Calu3 (cell line): ENCODE measurements at places on chromosomes 4 and X. TPM values are rescaled to one million over a fixed set of nuclear protein-coding genes. Genes with fewer than 3 reads are reported as not detected.

DNA sequence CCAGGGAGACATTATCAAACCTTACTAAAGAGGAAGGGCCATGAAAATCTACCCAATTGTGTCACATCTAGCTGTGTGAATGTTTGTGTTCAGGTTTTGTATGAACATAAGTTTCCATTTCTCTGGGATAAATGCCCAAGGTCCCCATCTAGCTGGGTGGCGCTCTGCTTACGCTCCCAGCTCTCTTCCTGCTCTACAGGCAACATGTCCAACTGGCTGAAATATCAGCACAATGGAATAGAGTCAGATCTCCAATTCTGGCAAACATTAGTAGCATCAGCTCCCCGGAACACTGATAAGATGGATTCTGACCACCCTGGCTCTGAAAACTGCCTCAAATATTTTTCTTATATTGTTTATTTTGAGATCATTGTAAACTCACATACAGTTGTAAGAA is 74.8 kb downstream of the IRF2 start:
- no peak overlapping the region for H3K27ac ChIP-seq
- no peak overlapping the region for H3K4me3 ChIP-seq
- no peaks in the 10 kb centered on the region for H3K27me3 ChIP-seq
- no peak for DNase-seq

GRCh38 chr4:10354225-10354624 is 103.0 kb downstream of the ZNF518B start:
- H3K36me3 ChIP-seq = no peaks in the 10 kb centered on the region
- H3K4me1 ChIP-seq = no peaks in the 10 kb centered on the region
- H3K4me3 ChIP-seq = no peak overlapping the region
- no peak for DNase-seq
- H3K27me3 ChIP-seq = peaks cover 17% of the 10 kb centered on the region

GRCh38 chrX:136735601-136736000 is 45.1 kb downstream of the ARHGEF6 start:
- no peaks in the 10 kb centered on the region for H3K36me3 ChIP-seq
- H3K27ac ChIP-seq = no peak overlapping the region
- H3K4me3 ChIP-seq = no peak overlapping the region
- DNase-seq = no peak

DNA sequence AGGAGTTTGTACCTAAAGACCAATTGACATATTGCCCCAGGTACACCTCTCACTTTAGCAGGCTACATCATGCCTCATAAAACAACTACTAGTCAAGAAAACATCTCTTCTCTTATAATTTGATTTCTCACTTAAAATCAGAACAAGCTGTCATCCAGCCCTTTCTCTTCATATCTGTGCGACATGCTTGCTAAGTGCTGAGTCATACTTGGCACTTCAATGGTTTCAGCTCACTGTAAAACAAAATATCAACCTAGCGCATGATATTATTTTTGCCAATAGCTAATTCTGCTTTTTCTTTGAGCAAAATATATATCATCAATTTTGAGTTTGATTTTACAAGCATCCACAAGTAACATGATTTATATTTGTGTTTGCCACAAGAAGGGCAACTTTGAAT is 27.9 kb upstream of the FUNDC1 start:
- H3K4me1 ChIP-seq = no peaks in the 10 kb centered on the region
- no peak overlapping the region for H3K4me3 ChIP-seq
- no peak for DNase-seq
- H3K27me3 ChIP-seq = no peaks in the 10 kb centered on the region
- H3K36me3 ChIP-seq = no peaks in the 10 kb centered on the region

DNA sequence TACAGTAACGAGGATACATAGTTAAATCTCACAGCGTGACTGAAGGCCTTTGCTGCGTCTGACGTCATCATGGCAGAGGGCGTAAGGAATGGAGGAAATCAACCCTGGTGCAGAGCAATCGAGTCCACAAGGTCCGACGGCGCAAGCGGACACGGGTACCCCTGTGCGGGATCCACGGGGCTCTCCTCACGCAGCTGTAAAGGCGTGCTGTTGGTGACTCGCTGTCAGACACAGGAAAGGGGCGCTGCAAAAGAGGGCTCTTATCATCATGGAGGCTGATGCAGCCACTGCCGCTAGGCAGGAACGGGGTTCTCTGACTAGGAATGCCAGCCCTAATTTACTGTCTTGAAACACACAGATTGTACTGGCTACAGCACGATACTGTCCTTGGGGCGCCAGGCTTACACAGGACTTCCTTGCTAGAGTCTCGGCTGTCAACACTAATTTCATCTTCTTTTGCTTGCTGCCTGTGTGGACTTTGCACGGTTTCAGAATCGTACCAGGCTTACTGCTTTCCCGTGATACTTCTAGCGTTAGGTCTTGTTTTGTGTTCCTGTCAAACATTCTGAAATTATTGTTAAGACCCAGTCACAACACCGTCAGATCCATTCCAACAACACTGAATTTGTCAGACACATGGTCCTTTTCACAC is 13.6 kb downstream of the RNF212 start:
- H3K4me3 ChIP-seq = no peak overlapping the region
- H3K36me3 ChIP-seq = no peaks in the 10 kb centered on the region
- no peak for DNase-seq
- no peak overlapping the region for H3K27ac ChIP-seq

DNA sequence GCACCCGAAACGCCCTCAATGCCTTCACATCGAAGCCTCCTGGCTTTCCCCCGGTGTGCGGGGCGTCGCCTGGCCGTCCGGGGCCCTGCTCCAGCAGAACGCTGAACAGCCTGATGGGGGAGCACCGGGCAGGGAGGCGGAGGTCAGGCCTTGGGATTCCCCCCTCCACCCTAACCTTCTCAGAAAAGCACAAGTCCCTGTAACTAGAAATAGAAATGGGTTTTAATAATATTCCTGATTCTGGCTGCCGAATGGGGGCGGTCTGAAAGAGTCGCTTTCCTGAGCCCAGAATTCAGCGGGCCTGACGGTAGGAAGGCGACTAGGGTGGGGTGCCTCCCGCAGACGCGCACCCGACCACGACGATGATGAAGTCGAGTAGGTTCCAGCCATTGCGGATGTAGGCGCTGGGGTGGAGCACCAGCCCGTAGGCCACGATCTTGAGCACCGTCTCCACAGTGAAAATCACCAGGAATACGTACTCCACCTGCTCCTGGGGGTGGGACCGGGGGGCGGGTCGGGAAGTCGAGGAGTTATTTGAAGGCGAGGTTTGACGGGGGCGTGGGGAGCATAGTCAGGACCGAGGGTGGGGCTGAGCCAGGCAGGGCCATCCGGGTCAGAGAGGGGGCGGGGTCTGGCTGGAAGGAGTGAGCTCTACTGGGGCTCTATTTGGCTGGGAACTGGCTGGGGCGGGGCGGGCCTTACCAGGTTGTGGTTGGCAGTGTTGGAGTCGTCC is 2.5 kb downstream of the CACNA1F start:
- H3K4me1 ChIP-seq = no peaks in the 10 kb centered on the region
- no peak overlapping the region for H3K27ac ChIP-seq
- H3K27me3 ChIP-seq = peaks cover 14% of the 10 kb centered on the region
- peaks cover 11% of the 10 kb centered on the region for H3K36me3 ChIP-seq
- H3K4me3 ChIP-seq = peak overlapping the region; percentile 58

DNA sequence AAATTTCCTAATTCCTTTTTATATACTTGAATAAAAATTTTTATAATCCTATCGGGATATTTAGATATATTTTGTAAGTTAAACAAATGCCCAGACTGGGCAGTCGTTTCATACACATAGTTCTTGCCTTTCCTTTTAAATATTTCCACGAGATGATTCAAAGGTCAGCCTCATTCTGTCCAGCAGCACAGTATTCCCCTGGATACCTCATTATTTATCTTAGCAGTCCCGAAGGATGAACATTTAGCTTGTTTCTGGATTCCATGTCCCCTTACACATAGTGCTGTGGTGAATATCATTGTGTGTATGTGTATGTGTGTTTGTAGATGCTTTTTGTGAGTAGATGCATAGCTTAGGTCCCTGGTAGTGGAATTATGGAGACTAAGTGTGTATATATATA is 38.3 kb downstream of the RAPGEF2 start:
- no peak overlapping the region for H3K27ac ChIP-seq
- H3K27me3 ChIP-seq = no peaks in the 10 kb centered on the region
- H3K36me3 ChIP-seq = no peaks in the 10 kb centered on the region
- DNase-seq = no peak

DNA sequence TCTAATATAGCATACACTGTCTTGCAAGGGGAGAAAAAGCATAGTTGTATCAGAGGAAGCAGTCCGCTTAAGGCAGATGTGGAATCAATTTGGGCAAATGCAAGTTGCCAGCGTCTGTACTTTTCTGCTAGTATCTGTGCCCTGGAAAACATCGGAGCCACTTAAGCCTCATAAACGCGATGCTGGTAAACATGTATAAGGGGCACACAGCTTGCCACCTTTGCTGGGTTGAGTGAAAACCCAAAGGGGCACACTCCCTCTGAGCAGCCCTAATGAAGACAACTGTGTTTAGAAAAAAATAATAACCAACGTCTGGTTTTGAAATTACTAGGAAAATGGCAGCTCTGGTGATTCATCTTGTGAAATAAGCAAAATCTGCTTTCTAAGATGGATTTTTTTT is 24.3 kb downstream of the SMIM20 start:
- no peak overlapping the region for H3K27ac ChIP-seq
- H3K36me3 ChIP-seq = no peaks in the 10 kb centered on the region
- DNase-seq = no peak
- H3K4me3 ChIP-seq = no peak overlapping the region

GRCh38 chrX:69162361-69162865 is 2.8 kb downstream of the PJA1 start:
- peaks cover 35% of the 10 kb centered on the region for H3K4me1 ChIP-seq
- no peaks in the 10 kb centered on the region for H3K27me3 ChIP-seq
- DNase-seq = no peak
- H3K36me3 ChIP-seq = peaks cover 31% of the 10 kb centered on the region

GRCh38 chr4:175234162-175234561 is 316.0 kb downstream of the ADAM29 start:
- H3K27me3 ChIP-seq = no peaks in the 10 kb centered on the region
- no peak overlapping the region for H3K27ac ChIP-seq
- H3K36me3 ChIP-seq = no peaks in the 10 kb centered on the region
- H3K4me3 ChIP-seq = no peak overlapping the region
- no peaks in the 10 kb centered on the region for H3K4me1 ChIP-seq

DNA sequence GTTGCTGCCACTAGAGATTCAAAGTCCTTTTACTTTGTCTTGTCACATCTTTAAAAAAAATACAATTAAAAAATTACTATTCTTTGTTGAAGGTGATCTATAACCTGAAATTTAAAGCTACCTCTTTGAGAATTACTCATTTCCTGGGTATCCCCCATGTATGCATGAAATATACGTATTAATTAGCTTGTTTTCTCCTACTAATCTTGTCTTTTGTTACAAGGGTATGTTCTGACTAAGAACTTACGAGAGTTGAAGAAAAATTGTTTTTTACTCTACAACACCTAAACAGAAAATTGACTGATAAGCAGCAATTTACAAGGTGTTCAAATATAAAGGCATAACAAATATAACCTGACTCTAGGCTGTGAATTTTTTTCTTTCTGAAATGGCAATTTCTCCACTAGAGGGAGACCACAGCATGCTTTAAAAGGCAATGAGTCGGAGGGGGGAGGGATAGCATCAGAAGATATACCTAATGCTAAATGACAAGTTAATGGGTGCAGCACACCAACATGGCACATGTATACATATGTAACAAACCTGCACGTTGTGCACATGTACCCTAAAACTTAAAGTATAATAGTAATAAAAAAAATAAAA is 249.6 kb downstream of the OPHN1 start:
- H3K4me1 ChIP-seq = peaks cover 25% of the 10 kb centered on the region
- peak; percentile 20 for DNase-seq
- no peaks in the 10 kb centered on the region for H3K27me3 ChIP-seq
- H3K36me3 ChIP-seq = peaks cover 3% of the 10 kb centered on the region
- no peak overlapping the region for H3K27ac ChIP-seq

DNA sequence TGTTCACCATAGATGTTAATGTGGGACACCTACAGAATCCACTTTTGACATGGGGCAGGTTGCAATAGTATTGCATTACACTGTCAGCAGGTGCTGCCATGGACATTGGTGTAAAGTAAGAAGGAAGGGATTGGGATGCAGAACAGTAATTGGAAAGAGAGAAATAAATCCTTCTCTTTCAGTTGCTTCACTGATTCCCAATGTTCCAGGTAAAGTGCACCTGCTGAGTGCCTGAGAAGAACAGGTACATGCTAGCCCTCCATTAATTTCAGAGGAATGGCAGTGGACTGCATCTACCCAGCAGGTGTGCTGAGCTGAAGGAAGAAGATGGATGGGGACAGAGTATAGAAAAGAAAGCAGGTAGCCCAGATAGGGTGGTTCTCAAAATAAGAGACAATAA is 248.5 kb downstream of the TENM3 start:
- no peaks in the 10 kb centered on the region for H3K27me3 ChIP-seq
- no peaks in the 10 kb centered on the region for H3K4me1 ChIP-seq
- H3K36me3 ChIP-seq = no peaks in the 10 kb centered on the region
- H3K27ac ChIP-seq = no peak overlapping the region
- no peak overlapping the region for H3K4me3 ChIP-seq
- no peak for DNase-seq

Gene IL2
- total RNA-seq = not detected in 2 replicates

Gene IGBP1
- total RNA-seq = 44.8 and 48.3 TPM in 2 replicates

Gene IL3RA
- total RNA-seq = not detected in 2 replicates

Gene PAGE5
- not detected in 2 replicates for total RNA-seq

Gene F8A3
- 12.2 and 15.7 TPM in 2 replicates for total RNA-seq

Gene DMD
- 7.6 and 11.6 TPM in 2 replicates for total RNA-seq

Gene MAP7D2
- total RNA-seq = 2.6 and 4.0 TPM in 2 replicates

Gene CXCL11
- total RNA-seq = 6.0 and 38.4 TPM in 2 replicates
